ENCODE measurements at places on chromosomes 1 and 21.
A peak's percentile ranks its signal among the peaks of the same experiment; 100 is the strongest.

DNA sequence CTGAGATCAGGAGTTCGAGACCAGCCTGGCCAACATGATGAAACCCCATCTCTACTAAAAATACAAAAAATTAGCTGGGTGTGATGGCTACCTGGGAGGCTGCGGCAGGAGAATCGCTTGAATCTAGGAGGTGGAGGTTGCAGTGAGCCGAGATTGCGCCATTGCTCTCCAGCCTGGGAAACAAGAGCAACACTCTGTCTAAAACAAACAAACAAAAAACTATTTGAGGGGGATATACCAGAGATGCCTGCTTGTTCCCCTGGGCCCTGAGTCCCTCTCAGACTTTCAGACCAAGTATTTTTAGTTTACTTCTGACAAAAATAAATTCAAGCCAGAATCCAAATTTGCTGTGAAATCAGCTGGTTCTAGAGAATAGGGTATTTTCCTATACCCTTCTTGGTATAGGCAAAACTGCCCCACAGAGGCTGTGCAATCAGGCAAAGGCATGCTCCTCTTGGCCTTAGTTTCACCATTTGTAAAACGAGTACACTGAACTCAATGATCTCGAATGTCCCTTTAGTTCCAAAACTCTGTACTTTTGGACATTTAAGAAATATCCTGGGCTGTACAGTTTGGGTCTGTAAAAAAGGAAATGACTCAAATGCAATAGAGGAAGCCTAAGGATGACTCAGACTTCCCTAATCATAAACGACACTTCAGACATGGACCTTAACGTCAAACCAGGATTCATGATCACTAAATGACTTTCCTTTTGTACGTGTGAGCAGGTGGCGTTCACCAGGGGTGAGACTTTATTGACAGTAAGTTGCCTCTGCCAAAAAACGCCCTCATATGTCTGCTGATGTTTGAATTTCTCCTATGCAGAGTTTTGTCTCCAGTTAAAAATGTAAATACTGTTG, 16.1 kb downstream of the ENSA start:
- peak; percentile 93 for DNase-seq

DNA sequence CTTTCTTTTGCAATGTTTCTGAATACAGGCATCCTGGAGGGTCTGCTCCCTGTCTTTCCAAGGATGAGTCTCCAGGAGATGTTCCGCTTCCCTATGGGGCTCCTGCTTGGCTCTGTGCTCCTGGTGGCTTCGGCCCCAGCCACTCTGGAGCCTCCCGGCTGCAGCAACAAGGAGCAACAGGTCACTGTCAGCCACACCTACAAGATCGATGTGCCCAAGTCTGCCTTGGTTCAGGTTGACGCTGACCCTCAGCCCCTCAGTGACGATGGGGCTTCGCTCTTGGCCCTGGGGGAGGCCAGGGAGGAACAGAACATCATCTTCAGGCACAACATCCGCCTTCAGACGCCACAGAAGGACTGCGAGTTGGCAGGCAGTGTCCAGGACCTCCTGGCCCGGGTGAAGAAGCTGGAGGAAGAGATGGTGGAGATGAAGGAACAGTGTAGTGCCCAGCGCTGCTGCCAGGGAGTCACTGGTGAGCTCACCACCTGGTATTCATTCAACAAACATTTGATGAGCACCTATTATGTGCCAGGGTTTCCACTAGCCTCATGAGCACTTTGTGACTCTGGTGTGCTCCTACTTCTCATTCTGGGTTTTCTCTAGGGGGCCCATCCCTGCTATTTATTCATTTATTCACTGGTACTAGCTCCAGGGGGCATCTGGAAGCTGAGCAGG, 9.9 kb downstream of the TNN start:
- no peak for DNase-seq

DNA sequence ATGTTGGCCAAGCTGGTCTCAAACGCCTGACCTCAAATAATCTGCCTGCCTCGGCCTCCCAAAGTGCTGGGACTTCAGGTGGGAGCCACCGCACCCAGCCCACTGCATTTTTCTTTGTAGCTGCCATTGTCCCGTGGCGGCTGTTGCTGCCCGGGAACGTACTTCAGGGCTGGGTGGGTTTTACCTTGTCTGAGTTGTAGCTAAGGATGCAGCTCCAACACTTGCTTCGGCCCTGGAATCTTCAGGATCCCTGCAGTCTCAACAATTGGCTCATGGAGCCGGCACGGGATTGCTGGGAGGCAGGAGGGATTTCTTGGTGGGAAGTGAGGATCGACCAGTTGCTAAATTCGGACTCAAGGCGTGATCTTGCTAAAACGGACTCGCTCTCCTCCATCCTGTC, 10.7 kb downstream of the TNFRSF8 start:
- DNase-seq = no peak

DNA sequence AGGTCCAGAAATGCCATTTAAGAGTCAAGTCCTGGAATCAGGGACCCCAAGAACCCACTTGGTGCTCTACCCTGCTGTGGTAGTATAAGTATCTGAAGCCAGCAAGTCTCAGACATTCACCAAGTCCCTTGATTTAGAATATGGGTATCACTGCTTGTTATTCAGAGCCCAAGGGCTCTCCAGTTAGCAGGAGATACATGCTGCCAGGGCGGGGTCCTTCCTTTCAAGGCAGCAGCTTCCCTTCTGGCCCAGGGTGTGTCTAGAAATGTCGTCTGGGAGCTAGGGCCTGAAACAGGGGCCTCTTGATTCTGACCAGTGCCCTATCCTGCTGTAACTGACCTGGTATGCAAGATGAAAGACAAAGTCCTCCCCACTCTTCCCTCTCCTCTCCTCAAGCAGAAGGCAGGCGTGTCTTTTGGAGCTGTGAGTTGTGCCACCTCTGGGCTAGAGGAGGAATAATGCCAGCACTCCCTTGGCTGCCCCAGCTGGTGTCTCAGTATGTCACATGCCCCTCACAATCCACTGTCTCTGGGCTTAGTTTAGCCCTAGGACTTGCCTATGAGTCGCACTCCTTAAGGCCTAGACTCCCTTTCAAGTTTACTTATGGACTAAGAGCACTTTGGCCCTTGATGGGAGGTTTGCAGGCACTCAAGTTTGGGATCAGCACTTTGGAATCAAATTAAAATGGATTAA, 200.2 kb downstream of the MRPL39 start:
- DNase-seq = no peak

DNA sequence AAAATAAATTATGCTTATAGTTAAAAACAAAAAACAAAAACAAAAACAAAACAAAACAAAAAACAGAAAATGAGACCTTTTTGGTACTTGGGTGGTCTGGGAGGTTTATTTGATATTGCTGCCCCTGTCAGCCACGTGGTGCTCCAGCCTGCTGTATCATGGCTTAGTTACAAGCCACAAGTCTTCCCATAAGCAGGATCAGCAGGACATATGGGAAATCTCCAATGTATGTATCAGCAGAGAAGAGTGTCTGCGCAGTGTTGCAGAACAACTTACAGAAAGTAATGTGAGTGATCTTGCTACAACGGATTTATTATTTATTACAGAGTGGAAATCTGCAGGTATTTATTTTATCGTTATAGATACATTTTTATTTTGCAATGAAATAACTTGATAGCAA, 423.0 kb upstream of the TMPRSS15 start:
- DNase-seq = no peak

- DNase-seq = no peak
Observed at GRCh38 chr1:107016376-107016978, 40.0 kb upstream of the PRMT6 start.

DNA sequence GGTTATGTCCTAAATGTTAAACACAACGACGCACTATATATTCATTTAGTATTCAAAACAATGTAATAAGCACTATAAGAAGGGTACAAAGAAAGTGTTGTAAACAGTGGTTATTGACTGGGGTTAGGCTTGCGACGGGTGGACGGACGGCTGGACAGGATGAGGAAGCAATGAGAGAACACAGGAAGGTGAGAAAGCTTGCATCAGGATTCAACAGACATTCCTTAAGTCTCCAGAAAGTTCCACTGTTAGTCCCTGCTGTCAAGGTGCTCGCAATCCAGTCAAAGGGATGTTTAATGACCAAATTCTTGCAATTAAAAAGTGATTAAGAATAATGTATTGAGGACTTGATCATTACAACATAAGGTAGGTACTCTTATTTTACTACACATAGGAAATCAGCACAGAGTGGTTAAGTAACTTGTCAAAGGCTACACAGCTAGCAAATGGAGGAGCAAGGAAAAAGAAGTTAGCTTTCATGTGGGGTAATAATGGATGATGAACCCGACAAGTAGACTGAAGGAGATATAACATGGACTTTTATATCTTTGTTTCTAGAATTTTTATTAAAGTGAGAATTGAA, 994 bp upstream of the ACBD6 start:
- peak; percentile 73 for DNase-seq

- no peak for DNase-seq
Observed at GRCh38 chr1:112929979-112930378, 26.0 kb downstream of the SLC16A1 start.

GRCh38 chr1:47441450-47442106, 3.7 kb downstream of the FOXD2 start:
- no peak for DNase-seq

- peak; percentile 5 for DNase-seq
Observed at GRCh38 chr1:196372896-196373536, 235.2 kb downstream of the KCNT2 start.

- no peak for DNase-seq
Observed at GRCh38 chr1:41580021-41580420, 95.5 kb upstream of the EDN2 start.

GRCh38 chr1:240000634-240001033, 91.0 kb upstream of the FMN2 start:
- no peak for DNase-seq

- DNase-seq = peak; percentile 26
Observed at GRCh38 chr1:50930965-50931737, 28.9 kb downstream of the FAF1 start.

DNA sequence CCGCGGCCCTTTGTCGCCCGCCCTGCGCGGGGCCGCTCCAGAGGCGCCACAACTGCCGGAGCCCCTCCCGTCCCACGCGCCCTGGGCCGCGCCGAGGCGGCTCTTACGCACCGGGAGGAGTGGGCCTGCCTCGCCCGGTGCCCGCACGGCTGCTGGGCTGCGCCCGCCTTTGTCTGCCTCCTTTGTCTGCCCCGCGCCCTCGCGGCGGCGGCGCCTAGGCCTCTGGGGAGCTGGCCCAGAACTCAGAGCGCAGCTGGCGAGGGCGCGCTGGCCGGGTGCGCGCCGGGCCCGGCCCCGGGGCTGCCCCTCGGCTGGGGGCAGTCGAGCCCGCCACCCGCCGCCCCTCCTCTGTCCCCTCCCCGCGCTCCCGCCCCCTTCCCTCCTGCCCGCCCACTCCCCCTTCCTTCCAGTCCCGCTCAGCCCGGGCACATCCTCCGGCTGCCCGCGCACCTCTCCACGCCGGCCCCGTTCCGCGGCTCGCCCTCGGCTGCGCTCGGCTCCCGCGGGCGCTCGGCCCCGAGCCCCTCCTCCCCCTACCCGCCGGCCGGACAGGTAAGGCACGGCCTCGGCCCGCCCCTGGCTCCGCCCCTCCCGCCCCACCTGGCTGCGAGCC, at the start of gene DRAXIN:
TSS of gene DRAXIN (plus strand) at position 409 of the 613 bp plus-strand sequence. CDS start 14,549 bp downstream, outside the sequence.
- no peak for DNase-seq

- no peak for DNase-seq
Observed at GRCh38 chr1:91589437-91589836, 88.8 kb downstream of the CDC7 start.

DNA sequence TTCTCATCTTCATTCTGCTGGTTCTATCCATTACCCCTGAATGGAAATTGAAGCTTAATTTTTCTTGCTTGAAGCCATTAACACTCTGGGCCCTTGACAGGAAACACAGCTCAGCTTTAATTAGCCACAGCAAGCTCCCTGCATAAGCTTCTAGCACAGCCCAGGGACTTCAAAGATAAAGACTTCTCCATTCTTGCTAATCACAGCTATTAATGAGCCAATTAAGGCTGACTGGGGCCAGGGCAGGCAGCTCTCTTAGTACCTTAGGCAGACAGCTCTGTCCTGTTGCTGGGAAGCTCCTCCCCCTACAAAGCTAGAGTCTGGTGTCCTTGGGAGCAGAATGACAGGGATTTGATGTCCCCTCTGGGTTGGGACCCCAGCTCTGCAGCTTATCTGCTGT, 27.9 kb upstream of the TRABD2B start:
- no peak for DNase-seq

DNA sequence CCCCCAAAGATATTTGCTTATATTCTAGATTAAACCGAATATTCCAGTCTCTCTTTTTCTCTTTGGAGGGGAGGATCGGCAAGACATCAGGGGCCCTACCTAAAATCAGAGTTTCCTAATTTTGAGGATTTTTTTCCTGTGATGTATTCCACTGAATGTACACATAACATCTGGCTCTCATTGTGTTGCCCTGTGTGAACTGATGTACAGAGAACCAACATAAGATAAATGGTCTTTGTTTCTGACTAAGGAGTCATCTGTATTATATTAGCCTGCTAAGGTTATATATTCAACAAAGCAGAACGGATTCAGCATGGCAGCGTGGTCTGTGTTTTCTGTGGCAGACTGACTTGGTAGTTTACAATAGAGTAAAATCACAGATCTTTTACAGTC, 114.8 kb upstream of the NCAM2 start:
- no peak for DNase-seq

DNA sequence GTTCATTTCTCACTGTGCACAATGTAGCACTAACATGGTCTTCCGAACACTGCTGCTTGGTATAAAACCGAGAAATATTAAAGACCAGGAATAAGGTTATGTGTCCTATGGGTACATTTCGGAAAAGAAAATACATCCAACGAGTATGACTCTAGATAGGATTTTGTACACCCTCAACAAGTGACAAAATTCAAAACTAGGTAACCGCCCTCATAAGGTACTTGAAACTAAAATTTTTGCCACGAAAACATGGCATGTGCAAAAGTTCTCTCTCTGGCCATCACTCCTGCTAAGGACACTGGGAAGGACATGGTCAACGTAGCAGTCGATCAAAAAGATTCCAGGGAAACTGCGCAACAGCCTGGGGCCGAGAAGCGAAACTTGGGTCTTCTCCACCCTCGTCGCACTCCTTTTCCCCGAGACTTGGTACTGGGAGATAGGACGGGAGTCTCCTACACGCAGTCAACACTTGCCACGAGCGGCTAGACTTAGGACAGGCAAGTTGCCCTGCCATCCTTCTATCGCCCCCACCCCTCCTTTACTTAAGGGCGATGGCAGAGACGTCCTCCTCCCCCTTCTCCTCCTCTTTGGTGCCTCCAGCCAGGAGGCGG, 338 bp upstream of the TOR1AIP1 start:
- DNase-seq = peak; percentile 81

- DNase-seq = no peak
Observed at GRCh38 chr21:41614511-41614910, 106.6 kb upstream of the TMPRSS2 start.

GRCh38 chr1:227824204-227824603, 8.7 kb downstream of the PRSS38 start:
- DNase-seq = no peak

Data from GF-D8 (cell line).